GM10248 (cell line): ENCODE measurements at places on chromosomes 11 and 22.

DNA sequence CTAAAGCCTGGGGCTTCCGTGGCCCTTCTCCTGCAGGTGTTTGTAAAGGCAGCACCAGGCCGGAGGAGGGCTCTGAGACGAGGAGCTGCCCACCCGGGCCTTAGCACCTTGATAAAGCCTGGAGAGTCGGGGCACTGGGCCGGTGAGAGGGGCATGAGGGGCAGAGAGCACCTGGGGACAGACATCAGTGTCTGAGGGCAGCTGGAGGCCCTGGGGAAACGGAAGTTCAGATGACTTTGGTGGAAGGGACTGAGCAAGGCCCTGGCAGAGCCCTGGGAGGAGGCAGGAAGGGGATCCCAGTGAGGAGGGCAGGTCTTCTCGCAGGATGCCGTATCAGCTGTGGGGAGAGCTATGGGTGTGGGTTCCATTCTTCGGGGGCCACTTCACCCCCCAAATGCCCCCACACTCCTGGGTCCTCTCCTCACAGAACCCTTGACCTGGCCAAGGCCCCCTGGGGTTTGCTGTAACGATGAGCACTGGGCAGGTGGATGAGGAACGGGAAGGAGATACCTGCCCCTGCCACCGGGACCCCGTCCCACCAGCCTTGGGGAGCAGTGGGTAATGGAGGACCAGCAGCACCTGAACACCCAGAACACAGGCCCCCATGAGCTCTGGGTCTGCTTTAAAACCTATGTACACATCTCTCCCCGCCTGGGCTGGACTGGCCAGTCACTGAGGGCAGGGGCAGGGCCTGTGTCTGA lies 7.4 kb downstream of the C1QTNF6 start:
- no peak for DNase-seq

DNA sequence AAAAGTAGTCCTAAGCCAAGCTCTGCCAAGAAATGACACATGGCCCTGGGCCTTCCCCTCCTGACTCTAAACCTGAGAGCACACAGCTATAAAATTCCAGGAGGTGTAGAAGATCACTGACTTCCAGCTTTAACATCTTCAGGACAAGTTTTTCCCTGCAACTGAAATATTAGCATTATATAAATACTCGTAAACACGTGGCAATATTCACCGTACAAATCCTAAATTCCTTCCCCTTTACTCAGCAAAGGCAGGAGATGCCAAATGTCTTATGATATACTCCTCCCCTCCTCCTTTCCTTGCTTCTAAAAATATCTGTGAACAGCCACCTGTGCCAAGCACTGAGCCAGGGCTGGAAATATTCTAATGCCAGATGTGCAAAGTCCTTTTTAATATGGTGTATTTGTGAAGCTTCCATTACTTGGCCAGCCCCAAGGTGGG lies 194.0 kb downstream of the LARGE1 start:
- DNase-seq = no peak

DNA sequence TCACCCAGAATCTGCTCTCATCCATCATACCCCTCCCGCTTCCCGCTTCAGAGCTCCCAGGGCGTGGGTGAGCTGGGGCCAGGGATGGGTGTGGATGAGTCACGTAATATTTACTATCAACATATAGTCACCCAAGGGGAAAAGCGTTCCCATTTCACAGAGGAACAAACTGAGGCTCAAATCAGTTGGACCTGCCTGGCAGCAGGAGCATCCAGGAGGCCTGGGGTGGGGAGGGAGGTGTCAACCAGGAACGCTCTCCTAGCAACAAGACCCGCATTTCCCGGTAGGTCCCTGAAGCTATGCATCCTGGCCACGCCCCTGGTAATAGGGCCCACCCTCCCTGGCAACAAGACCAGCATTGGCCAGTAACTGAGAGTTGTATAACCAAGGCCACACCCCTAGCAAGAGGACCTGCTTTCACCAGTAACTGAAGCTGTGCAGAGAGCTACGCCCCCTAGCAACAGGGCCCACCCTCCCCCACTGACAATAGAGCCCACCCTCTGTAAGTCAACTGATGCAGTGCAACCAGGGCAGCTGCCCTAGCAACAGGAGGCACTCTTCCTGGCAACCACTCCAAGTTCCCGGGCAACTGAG lies 32.7 kb upstream of the TXNRD2 start:
- DNase-seq = peak; percentile 71

GRCh38 chr11:122226810-122227379 lies 110.9 kb upstream of the BLID start:
- DNase-seq = no peak

DNA sequence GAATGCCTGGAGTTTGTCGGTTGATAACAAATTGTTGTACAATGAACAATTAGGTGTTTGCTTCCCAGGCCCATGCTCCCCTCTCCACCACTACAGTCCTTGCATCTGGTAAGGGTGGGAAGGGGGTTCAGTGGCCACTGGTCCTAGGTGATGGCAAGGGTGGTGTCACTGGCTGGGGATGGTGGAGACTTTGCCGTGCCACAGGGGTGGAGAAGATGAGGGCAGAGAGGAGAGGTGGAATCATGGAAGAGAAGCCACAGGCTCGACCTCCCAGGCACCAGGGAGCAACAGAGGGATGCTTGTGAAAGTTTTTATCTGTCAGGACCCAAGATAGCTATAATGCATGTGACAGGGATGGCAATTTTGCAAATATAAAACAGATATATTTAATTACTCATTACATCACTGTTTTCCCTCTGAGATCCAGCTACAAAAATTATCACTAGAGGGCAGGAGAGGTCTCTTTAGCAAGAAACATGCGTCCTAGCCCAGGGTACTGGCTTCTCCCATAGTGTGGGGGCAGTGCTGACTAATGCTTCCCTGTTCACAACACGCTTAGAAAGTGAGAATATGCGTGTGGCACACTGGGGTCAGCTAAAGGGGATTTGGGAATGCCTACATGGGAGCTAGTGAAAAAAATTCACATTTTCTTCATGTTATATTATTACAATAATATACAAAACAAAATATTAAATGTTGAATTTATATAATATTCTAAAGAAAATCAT lies 49.0 kb upstream of the AMPD3 start:
- peak; percentile 63 for DNase-seq

DNA sequence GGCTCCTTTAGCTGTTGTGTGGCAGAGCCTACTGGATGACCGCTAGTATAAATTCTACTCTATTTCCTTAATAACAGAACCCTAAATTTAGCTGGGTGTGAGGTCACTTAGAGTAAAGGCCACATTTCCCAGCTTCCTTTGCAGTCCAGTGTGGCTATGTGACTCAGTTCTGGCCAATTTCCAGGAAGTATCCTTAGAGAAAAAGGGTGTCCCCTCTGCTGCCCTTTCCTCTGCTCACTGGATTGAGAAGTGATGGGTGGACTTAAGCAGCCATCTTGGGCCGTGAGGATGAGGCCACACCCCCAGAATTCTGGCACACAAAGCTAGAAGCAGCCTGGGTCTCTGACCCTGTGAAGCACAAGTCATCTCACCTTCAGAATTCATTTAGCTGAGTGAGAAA lies 11.7 kb upstream of the RASD2 start:
- DNase-seq = no peak

- DNase-seq = no peak
Observed at GRCh38 chr22:29879753-29880152, 3.2 kb upstream of the MTMR3 start.

GRCh38 chr22:33920197-33920540 lies at the start of gene LARGE1:
LARGE1 (minus strand) TSS chr22:33920476.
- DNase-seq = peak; percentile 30

- DNase-seq = no peak
Observed at GRCh38 chr11:102436561-102436960, 16.0 kb downstream of the TMEM123 start.

DNA sequence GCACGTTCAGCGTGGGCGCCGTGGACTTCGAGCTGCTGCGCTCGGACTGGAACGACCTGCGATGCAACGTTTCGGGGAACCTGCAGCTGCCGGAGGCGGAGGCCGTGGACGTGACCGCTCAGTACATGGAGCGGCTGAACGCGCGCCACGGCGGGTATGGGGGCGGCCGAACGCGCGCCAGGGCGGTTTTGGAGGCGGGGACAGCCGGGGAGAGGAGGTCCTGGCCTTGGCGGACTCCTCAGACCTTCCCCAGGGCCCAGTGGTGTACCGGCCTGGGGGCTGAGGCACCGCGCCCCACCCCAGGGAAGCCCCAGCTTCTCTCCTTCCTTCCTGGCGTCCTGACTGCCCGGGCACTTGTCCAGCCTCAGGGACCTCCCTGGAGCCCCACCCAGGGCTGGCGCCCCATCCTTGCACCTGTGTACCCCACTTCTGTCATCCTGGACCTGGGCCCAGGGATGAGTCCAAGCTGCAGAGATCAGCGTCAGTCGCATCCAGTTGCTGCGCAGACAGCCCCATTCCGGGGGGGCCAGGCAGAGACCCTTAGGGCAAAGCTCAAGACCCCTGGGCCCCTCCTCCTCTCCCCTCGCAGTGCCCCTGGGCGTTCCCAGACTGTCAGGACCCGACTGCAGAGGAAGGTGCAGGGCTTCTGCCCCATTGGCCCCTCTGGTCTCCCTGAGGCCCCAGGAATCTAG lies 8.0 kb downstream of the B4GALNT4 start:
- DNase-seq = no peak

DNA sequence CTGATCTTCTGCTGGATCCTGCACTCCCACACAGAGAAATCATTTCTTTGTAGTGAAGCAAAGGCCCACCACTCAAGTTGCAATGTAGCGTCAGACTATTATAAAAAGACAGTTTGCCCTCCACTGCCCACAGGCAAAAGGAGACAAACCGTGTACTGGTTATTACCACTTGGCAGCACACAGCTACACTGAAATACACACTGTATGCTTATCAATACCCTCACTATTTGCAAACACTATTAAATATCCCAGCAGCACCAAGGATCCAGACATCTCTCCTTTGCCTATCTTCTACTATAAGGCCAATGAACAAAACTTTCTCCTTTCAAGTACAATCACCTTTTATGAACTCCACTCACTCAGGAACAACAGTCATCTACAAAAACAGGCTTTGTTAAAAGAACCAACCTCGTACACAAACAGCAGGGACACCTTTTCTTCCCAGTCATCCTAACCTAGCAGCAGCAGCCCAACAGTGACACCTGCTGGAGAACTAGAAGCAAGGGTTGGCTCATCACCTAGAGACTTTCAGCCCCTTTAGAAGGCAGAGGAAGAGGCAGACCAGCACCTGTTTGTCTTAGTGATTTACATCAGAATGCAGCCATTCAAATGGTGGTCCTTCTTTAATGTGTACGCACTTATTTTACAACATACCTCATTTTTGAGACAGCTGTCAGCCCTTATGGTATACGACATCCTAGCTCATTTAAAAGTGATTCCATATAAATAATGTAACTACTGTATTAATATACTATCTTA lies 56.1 kb downstream of the AMBRA1 start:
- DNase-seq = peak; percentile 75

DNA sequence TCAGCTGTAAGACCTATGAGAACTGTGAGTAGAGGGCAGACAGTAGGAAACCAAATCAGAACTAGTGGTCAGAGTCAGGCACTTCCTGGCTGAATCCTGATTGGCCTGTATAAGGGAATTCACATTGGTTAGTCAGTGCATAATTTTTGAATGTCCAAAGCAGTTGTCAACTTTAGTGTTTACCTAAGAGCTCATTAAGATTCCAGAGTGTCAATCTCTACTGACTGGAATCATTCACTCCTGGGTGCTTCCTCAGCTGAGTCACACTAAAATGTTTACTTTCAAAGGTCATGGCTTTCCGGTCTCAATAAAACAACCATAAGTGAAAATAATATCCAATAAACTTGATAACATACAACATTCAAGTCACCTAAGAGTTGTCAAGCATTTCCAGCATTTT lies 306.1 kb downstream of the C11orf87 start:
- DNase-seq = no peak

DNA sequence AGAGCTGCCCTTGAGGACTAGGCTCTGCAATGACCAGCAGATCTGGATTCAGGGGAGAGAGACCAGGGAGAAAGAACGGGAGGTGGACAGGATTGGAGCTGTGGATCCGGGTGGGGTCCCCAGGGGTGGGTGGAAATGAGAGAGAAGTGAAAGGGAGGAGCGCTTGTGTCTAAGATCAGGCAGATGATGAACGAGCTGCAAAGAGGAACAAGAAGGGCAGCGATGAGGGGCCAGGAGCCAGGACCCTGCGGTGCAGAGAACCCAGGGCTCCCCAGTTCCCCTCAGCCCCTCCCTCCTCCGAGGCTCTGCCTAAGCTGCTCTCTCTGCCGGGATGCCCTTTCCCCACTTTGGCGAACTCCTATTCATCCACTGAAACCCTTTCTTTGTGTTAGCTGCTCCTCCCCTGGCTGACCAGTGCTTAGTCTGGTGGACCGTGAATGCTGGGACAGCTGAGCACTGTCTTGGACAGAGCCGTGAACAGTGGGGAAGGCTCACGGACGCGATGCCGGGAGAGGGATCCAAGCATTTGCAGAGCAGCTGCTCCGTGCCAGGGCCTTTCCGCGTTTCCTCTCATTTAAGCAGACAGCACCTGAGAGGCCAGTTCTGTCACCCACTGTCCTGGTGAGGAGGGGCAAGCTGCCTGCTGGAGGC lies 35.9 kb downstream of the SHISAL1 start:
- no peak for DNase-seq

GRCh38 chr11:34988294-34989255 lies 72.2 kb downstream of the PDHX start:
- DNase-seq = peak; percentile 20

DNA sequence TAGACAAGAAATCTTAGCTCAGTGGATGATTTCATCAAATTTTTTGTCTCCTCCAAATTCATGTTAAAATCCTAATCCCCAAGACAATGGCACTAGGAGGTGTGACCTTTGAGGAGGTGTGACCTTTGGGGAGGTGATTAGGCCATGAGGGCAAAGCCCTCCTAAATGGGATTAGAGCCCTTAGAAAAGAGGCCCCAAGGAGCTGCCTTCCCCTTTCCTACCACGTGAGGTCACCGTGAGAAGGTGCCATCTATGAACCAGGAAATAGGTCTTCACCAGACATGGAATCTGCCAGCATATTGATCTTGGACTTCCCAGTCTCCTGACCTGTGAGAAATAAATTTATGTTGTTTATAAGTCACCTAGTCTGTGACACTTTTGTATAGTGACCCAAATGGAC lies 138.7 kb downstream of the TRIM29 start:
- DNase-seq = no peak

GRCh38 chr11:28715726-28716125 lies 607.5 kb downstream of the METTL15 start:
- DNase-seq = no peak
